ENCODE measurements at places on chromosomes 12 and 14. TPM values are rescaled to one million over a fixed set of nuclear protein-coding genes. Genes with fewer than 3 reads are reported as not detected.

DNA sequence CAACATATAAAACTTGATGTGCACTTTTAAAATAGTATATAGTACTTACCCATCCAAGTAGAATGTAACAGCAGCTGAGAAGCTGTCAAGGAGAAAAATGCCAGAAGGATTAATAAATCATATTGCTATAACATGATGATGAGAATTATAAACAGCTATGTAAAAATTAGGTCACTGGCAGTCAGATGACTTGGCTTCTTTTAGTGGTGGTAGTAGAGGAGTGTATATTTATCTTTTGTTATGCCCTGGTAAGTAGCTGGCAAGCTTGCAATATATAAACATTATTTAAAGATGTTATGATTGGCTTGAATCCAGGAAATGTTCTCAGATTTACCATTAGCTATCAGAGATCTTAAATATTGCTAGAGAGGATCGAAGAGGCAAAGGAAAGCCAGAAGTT is 471.0 kb upstream of the MGAT4C start:
- no peak for DNase-seq
- peaks cover 29% of the 10 kb centered on the region for H3K4me1 ChIP-seq
- H3K27me3 ChIP-seq = no peaks in the 10 kb centered on the region
- no peaks in the 10 kb centered on the region for H3K36me3 ChIP-seq

GRCh38 chr12:102302553-102302952 is 104.9 kb upstream of the PMCH start:
- H3K27me3 ChIP-seq = no peaks in the 10 kb centered on the region
- no peak overlapping the region for H3K4me3 ChIP-seq
- H3K4me1 ChIP-seq = peaks cover 35% of the 10 kb centered on the region
- H3K36me3 ChIP-seq = no peaks in the 10 kb centered on the region
- no peak overlapping the region for H3K27ac ChIP-seq
- no peak for DNase-seq

DNA sequence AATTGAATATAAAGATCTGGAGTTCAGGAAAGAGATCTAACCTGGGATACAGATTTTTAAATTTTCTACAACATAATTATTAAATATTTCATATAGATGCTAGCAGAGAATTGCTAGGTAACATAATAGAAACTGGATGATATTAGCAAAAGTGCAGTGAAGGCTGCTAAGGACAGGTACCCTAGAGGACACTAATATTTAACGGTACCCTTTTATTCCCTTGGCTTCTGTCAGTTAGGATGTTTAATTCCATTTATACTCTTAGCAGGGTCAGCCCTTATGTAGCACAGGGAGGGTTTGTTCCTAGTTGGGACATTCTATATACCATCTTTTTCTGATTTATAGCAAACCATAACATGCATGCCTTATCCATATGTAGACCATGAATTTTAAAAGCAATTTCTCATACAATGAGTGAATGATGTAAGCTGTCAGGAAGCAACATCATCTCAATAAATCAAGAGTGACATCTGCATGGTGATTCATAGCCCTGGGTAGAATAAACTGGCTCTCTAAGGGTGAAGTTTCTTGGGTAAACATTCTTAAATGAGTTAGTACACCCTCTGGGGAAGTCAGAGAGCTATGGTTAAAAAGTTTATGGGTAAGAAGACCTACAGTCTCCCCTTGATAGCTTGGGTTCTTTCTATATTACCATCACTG is 404.4 kb upstream of the MGAT4C start:
- DNase-seq = no peak
- H3K4me3 ChIP-seq = no peak overlapping the region
- H3K36me3 ChIP-seq = no peaks in the 10 kb centered on the region
- H3K4me1 ChIP-seq = no peaks in the 10 kb centered on the region
- H3K27ac ChIP-seq = no peak overlapping the region
- peaks cover 2% of the 10 kb centered on the region for H3K27me3 ChIP-seq

DNA sequence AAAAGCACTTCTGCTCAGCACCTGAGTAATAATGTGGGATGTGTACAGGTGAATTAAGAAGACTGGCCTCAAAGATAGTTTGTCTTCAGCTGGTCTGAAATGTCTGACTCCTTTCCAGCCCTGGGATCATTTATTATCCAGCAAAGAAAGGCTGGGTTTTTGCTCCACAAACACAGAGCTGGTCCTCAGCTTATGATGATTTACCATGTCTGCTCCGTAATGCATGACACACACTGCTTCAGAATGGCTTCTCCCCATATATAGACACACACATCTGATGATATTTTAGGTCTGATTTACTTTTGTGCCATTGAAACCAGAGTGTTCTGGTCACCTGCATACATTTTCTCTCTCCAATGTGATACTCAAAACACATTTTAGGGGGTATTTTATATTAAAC is 225.0 kb downstream of the SLC25A21 start:
- no peaks in the 10 kb centered on the region for H3K36me3 ChIP-seq
- no peak overlapping the region for H3K27ac ChIP-seq
- H3K4me3 ChIP-seq = no peak overlapping the region
- no peak for DNase-seq

DNA sequence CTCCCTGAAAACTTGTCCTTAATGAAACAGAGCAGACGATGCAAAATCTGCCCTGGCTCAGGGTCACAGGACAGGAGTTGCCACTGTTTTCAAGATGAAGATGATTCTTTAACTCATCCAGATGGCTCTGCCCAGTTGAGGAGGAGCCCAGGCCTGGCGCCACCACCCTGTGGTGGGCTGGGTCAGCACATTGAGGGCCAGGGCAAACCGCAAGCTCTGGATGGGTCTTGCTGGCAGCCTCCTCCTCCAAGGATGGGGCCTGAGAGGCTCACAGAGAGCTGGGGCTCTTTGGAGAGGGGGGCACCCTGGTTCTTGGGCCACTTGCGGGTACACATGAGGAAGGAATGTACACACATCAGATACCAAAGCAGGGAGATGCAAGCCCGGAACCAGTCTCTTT is 158.2 kb downstream of the NUAK1 start:
- H3K4me1 ChIP-seq = peaks cover 50% of the 10 kb centered on the region
- H3K27ac ChIP-seq = no peak overlapping the region

Gene TMX1
- total RNA-seq = 48.1 TPM

GRCh38 chr14:97602438-97603117 is 805.4 kb downstream of the VRK1 start:
- no peaks in the 10 kb centered on the region for H3K36me3 ChIP-seq
- no peaks in the 10 kb centered on the region for H3K4me1 ChIP-seq
- H3K27ac ChIP-seq = no peak overlapping the region
- no peaks in the 10 kb centered on the region for H3K27me3 ChIP-seq

Gene MFAP5
- total RNA-seq = 194 TPM

DNA sequence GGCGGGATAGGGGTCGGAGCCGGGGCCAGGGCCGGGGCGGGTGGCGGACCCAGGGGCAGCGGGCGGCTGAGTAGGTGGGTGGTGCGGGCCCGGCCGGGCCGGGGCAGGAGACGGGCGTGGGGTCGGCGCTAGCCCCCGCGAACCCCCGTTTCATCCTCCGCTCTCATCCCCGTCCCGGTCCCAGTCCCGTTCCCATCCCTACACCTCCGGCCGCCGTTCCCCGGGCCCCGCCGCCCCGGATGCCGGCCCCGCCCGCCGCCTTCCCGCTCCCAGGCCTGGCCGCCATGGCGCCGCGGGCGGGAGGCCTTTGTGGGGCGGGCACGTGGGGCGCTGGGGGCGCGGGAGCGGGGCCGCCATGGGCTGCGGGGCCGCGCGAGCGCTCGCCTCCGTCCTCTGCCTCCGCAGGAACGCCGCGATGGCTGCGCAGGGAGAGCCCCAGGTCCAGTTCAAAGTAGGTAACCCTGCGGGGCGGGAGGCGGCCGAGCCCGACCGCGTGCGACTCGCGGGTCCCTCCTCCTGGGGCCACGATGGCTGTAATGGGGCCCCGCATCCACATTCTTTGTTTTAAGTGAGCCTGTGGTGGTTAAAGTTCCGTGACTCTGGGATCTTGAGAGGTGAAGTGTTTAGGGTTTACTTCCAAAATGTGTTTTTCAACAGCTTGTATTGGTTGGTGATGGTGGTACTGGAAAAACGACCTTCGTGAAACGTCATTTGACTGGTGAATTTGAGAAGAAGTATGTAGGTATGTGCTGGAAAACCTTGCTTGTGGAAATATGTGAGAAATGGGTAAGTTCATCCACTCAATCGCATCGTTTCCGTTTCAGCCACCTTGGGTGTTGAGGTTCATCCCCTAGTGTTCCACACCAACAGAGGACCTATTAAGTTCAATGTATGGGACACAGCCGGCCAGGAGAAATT is 572 bp downstream of the RAN start:
- peaks cover 42% of the 10 kb centered on the region for H3K36me3 ChIP-seq
- H3K4me1 ChIP-seq = peaks cover 46% of the 10 kb centered on the region
- H3K4me3 ChIP-seq = peak overlapping the region; percentile 94
- DNase-seq = no peak
- peak overlapping the region; percentile 92 for H3K27ac ChIP-seq
- H3K27me3 ChIP-seq = peaks cover 1% of the 10 kb centered on the region

DNA sequence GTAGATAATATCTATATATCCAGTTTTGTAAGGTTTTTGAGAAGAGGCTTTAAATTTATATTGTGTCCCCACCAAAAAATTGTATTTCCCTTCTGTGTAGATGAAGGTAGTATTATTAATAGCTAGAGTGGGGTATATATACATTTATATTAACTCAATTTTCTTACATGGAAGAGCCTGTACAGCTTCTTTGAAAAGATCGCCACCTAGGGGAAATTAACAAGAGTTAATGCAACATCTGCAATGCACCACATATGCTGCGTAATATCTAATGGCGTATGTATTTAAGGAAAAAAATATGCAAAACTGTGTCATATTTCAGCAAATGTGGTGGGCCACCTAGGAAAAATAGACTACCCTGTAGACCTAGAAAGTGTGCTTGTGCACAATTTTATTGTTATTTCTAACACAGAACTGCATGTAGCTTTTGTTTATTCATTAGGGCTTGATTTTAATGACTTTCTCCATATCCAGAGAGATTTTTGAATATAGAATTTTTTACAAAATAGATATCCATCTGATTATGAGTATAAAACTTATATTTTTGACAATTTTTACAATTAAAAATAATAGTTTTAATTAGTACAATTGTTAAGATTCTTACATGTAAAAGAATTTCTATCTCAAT is 14.0 kb downstream of the CCER1 start:
- no peaks in the 10 kb centered on the region for H3K27me3 ChIP-seq
- H3K4me1 ChIP-seq = peaks cover 16% of the 10 kb centered on the region
- no peak overlapping the region for H3K4me3 ChIP-seq
- H3K36me3 ChIP-seq = no peaks in the 10 kb centered on the region

Gene ALG10
- 6.5 TPM for total RNA-seq

- H3K4me3 ChIP-seq = no peak overlapping the region
- H3K36me3 ChIP-seq = 0 out of 2 replicates have a peak, but pooled peaks cover 2% of the 10 kb centered on the region
- H3K27ac ChIP-seq = no peak overlapping the region
- H3K4me1 ChIP-seq = no peaks in the 10 kb centered on the region
- H3K27me3 ChIP-seq = no peaks in the 10 kb centered on the region
Observed at GRCh38 chr12:128163086-128163485, 103.9 kb upstream of the TMEM132C start.

DNA sequence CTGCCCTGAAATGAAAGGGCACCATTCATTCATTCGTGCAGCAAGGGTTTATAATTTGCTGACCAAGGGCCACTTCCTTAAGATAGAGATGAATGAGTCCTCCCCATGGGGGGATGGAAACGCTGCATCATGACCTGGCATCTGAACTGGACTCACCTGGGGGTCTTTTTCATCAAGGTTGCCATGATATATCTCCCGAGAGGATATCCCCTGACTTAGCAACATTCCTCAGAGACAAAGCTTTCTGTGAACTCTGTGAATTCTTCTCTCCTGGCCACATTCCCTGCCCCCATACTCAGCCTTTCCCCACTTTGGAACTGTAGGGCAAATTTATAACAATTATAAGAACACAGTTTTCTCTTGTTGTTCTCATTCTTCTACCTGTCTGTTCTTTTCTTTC is 30.8 kb downstream of the SRRM4 start:
- no peaks in the 10 kb centered on the region for H3K27me3 ChIP-seq
- H3K27ac ChIP-seq = no peak overlapping the region
- H3K4me1 ChIP-seq = no peaks in the 10 kb centered on the region
- no peak overlapping the region for H3K4me3 ChIP-seq

Gene FAM222A
- 0.46 TPM for total RNA-seq

Gene PLEK2
- total RNA-seq = 9.4 TPM

Gene KCNMB4
- 0.23 TPM for total RNA-seq

Gene LRRC43
- total RNA-seq = not detected
